T-helper 17 cell (primary cell): ENCODE measurements at places on chromosomes 5 and 9. TPM values are rescaled to one million over a fixed set of nuclear protein-coding genes. Genes with fewer than 3 reads are reported as not detected.

DNA sequence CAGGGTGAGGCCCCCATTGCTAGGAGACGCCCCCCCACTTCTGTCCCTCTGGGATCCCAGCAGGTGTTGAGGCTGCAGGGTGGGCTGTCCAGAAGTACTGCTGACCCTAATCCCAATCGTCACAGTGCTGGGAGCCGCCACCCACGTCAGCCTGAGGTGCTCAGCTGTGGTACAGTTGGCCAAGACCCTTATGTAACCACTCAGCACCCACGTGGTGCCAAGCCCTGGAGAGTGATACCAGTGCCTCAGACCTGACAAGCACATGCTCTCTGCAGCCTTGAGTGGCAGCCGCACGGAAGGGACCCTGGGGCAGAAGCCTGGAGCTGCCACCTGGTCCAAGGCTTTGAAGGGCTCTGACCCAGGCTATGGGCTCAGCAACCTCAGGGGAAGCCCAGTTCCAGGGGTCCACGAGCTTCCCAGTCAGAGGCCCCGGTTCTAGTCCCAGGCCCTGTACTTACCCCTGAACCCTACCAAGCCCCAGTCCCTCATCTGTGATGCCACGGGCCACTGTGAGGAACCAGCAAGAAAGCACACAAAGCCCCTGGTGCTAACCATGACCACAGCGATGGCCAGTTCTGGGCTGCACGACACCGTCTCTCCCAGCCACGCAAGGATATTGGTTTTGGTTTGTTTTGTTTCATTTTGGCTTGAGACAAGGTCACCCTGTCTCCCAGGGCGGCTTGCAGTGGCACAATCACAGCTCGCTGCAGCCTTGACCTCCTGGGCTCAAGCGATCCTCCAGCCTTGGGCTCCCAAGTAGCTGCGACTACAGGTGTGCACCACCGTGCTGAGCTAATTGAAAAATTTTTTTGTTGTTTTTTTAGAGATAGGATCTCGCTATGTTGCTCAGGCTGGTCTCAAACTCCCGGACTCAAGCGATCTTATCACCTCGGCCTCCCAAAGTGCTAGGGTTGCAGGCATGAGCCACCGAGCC, 50.7 kb downstream of the DBH start:
- no peaks in the 10 kb centered on the region for H3K27me3 ChIP-seq
- H3K4me3 ChIP-seq, result no peak overlapping the region
- peak overlapping the region; percentile 60 for H3K27ac ChIP-seq
- DNase-seq, result no peak
- no peaks in the 10 kb centered on the region for H3K36me3 ChIP-seq

- H3K27me3 ChIP-seq, result peaks cover 15% of the 10 kb centered on the region
- H3K36me3 ChIP-seq, result no peaks in the 10 kb centered on the region
- H3K4me3 ChIP-seq, result no peak overlapping the region
- DNase-seq, result no peak
Observed at GRCh38 chr5:39519566-39520231, 94.9 kb upstream of the DAB2 start.

DNA sequence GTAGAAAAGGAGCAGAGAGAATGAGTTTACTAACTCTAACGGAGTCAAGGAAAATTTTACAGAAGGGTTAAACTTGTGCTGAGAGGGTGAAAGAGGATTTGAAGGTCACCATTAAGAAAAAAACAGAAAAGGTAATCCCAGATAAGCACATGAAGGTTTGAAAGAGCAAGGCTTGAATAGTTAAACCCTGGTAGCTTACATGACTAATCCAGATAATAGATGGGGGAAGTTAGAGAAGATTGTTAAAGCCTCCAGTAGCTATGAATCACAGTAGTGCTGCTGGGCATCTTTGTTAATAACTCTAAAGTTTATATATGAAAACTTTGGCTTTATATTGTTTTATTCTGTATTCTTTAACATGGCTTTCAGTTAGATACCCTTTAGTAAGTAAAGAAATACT, 354.5 kb upstream of the FTMT start:
- no peaks in the 10 kb centered on the region for H3K27me3 ChIP-seq
- H3K4me3 ChIP-seq, result no peak overlapping the region
- no peak overlapping the region for H3K27ac ChIP-seq
- no peaks in the 10 kb centered on the region for H3K4me1 ChIP-seq

DNA sequence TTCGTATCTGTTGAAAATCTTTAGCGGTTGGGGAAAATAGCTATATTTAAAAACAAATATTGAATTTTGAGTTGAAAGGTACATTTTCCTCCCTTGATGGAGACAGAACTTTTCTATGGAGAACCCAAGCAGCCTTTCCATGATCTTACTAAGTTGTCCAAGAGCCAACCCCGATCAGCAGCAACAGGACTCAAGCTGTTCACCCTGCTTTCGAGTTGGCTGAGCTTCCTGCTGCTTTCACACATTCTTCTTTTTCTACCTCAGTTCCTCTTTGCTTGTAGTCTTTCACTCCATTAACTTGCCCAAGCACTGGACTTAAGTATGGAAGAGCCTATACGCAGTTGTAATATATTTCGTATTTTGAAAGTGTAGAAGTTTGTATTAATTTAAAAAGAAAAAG, 59.4 kb downstream of the IL6ST start:
- H3K4me3 ChIP-seq, result peak overlapping the region; percentile 43
- peak overlapping the region; percentile 39 for H3K27ac ChIP-seq
- no peaks in the 10 kb centered on the region for H3K27me3 ChIP-seq

GRCh38 chr5:76642390-76643040, 19.3 kb upstream of the F2RL2 start:
- no peak for DNase-seq
- peak overlapping the region; percentile 59 for H3K27ac ChIP-seq
- peaks cover 9% of the 10 kb centered on the region for H3K4me1 ChIP-seq
- peaks cover 23% of the 10 kb centered on the region for H3K36me3 ChIP-seq

The ARAP3 gene
- total RNA-seq, result 3.2 TPM

The HMMR gene
- total RNA-seq, result 0.45 TPM

The SPAAR gene
- not detected for total RNA-seq

The SMIM33 gene
- 0.13 TPM for total RNA-seq
